Activated T-helper 1 cell treated with anti-CD3 and anti-CD28 coated beads, Interleukin-12 subunit alpha, Interleukin-12 subunit beta, Interleukin-2, Interleukin-4 antibody, amounts not matched to agents 30 ng/mL and 10 ng/mL and 1 ng/mL, durations not matched to agents 14 hours and 24 hours and 36 hours (primary cell): ENCODE measurements at places on chromosomes 7 and 10.

GRCh38 chr7:18387191-18387735 lies 108.3 kb upstream of the HDAC9 start:
- no peaks in the 10 kb centered on the region for H3K27me3 ChIP-seq
- H3K4me3 ChIP-seq, result no peak overlapping the region
- no peak for DNase-seq
- H3K4me1 ChIP-seq, result no peaks in the 10 kb centered on the region

- no peak for DNase-seq
- no peaks in the 10 kb centered on the region for H3K36me3 ChIP-seq
- no peak overlapping the region for H3K4me3 ChIP-seq
- H3K4me1 ChIP-seq, result no peaks in the 10 kb centered on the region
Measured at GRCh38 chr10:124308811-124309210, 109.9 kb downstream of the OAT start.

DNA sequence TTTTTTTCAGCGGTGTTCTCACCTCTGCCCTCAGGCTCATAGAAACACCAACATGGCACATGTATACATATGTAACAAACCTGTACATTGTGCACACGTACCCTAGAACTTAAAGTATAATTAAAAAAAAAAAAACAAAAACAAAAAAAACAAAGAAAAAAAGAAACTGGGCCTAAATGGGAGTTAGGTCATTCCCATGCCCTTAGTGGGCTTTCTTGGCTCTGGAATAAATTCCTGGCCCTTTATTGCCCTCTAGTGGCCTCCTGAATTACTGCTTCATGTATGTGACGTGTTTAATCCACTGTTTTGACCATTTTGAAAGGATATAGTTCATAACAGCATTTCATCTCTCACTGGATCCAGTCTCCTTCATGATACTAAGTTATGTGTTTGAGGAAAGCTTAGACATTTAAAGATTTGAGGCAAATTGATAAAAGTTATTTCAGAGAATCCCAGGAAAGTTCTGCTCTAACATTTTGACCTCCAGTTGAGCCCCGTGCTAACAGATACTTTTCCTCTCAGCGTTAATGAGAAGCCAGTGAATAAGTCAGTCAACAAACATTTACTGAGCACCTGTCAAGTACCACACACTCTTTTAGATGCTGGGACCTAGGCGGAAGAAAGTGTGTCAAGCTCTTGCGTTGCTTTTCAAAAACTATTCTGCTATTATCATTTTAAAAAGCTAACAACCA lies 54.7 kb upstream of the SYPL1 start:
- no peaks in the 10 kb centered on the region for H3K4me1 ChIP-seq
- H3K27me3 ChIP-seq, result peaks cover 16% of the 10 kb centered on the region
- DNase-seq, result no peak
- H3K27ac ChIP-seq, result no peak overlapping the region
- no peak overlapping the region for H3K4me3 ChIP-seq

DNA sequence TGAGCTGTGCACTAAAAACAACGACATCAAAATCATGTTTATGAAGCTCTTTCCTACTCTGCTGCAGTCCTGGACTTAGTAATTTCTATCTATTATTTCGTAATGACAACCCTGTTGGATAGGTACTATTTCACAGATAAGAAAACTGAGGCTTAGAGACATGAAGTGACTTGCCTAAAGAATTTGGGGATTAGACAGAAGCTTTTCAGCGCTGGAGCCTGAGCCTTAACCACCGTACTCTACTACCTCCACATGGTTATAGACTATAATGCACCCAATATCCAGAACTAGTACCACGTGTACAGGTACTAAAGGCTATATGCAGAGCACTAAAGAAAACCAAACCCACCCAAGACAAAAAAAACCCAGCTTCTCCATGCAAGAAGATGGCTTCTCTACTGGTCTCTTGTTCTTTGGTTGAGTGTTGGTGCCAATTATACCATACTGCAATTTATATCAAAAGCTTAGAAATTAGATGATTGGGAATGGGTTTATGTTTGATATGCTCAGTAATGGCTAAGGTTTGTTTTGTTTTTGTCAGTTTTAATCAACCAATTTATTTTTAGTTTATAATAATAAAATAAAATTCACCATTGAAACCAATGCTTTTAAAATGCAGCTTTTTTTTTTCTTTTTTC lies 6.5 kb upstream of the SNX10 start:
- no peak overlapping the region for H3K4me3 ChIP-seq
- no peak for DNase-seq
- no peaks in the 10 kb centered on the region for H3K36me3 ChIP-seq

GRCh38 chr7:22751341-22751740 lies 24.3 kb downstream of the IL6 start:
- peaks cover 12% of the 10 kb centered on the region for H3K27me3 ChIP-seq
- H3K36me3 ChIP-seq, result no peaks in the 10 kb centered on the region
- H3K27ac ChIP-seq, result no peak overlapping the region
- DNase-seq, result no peak
- no peaks in the 10 kb centered on the region for H3K4me1 ChIP-seq

- no peak overlapping the region for H3K4me3 ChIP-seq
- no peaks in the 10 kb centered on the region for H3K36me3 ChIP-seq
- no peak for DNase-seq
Measured at GRCh38 chr10:129992356-129992755, 28.3 kb upstream of the EBF3 start.

- no peaks in the 10 kb centered on the region for H3K4me1 ChIP-seq
- H3K4me3 ChIP-seq, result no peak overlapping the region
- DNase-seq, result no peak
- H3K27ac ChIP-seq, result no peak overlapping the region
Measured at GRCh38 chr7:112891698-112892097, 101.5 kb upstream of the TMEM168 start.

DNA sequence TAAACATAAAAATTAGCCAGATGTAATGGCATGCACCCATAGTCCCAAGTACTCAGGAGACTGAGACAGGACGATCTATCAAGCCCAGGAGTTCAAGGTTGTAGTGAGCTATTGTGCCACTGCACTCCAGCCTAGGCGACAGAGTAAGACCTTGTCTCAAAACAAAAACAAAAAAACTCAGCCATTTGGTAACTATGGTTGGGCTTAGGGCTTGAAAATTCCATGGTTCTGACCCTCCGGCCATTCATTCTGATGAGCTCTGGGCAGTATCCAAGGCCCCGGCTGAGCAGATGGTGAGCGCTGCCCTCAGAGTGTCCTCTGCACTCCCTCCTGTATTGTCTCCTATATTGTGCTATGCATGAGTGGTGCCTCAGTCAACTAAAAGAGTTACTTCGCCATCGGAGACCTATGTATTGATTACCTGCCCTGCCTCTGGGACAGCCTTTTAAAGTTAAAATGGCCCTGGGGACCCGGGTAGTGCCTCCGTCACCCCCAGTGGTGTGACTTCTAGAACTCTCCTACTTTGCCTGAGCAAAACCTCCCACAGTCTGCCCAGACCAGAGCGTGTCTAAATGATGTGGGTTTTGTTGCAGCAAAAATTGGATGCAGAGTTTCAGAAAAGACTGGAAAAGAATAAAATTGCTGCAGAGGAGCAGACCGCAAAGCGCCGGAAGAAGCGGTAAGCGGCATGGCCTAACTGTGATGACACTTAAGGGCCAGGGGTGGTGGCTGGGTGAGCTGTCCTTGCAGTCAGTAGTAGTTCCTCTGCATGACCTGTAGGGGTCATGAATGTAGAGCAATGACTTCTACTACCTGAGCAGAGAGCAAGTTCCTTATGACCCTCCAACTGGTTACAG lies 8.1 kb downstream of the PRKRIP1 start:
- H3K36me3 ChIP-seq, result peaks cover 50% of the 10 kb centered on the region
- no peaks in the 10 kb centered on the region for H3K27me3 ChIP-seq
- H3K4me1 ChIP-seq, result no peaks in the 10 kb centered on the region
- no peak overlapping the region for H3K4me3 ChIP-seq

DNA sequence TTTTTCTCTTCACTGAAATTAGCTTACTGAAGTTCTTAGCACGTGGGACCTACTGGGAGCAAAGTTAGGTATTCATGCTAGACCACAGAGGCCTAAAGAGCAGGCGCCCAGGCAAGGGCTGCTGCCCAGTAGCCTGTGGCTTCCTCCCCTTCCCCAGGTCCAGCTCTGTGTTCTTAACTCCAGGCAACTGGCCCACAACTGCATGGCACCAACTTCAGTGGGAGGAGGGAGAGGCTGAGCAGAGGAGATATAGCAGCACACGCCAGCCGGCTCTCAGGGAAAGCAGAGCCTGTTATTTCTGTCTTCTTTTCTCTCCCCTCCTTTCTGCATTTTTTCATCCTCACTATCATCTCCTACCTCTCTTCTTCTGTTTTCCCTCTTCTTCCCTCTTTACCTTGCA lies 67.4 kb downstream of the PCGF5 start:
- no peak for DNase-seq
- H3K36me3 ChIP-seq, result no peaks in the 10 kb centered on the region
- no peak overlapping the region for H3K4me3 ChIP-seq
- H3K27me3 ChIP-seq, result peaks cover 9% of the 10 kb centered on the region
- H3K4me1 ChIP-seq, result no peaks in the 10 kb centered on the region

GRCh38 chr10:36675458-36675880 lies 449.9 kb upstream of the ANKRD30A start:
- H3K4me1 ChIP-seq, result no peaks in the 10 kb centered on the region
- no peak overlapping the region for H3K27ac ChIP-seq
- DNase-seq, result no peak
- no peak overlapping the region for H3K4me3 ChIP-seq
- H3K27me3 ChIP-seq, result no peaks in the 10 kb centered on the region
- no peaks in the 10 kb centered on the region for H3K36me3 ChIP-seq

- no peak within 1 kb of the TSS for H3K4me3 ChIP-seq
- no peaks in the 10 kb centered on the region for H3K36me3 ChIP-seq
- H3K4me1 ChIP-seq, result no peaks in the 10 kb centered on the region
- no peak within 1 kb of the TSS for H3K27ac ChIP-seq
Measured at GRCh38 chr7:20217193-20217948, at the start of gene MACC1. TSS of gene MACC1 (minus strand) at chr7:20217384. CDS start at chr7:20161862, 55,522 bp downstream.

DNA sequence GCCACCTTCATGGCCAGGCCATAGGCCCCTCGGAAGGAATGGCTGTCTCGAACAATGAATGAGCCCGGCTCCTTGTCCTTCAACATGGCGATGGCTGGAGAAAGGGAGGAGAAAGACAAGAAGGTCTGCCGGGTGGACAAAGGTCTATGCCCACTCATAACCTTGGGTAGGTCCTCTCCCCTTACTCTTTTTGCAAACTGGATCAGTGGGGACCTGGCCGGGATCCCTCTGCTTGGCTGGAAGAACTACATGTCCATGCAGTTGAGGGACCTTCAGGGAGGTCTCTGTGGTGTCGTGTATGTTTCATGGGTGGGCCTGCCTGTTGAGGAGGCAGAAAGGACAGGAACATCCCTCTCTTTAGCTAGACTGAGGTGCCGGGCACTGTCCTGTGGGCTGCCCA lies 284.8 kb downstream of the TNS3 start:
- no peak overlapping the region for H3K4me3 ChIP-seq
- no peaks in the 10 kb centered on the region for H3K4me1 ChIP-seq
- no peak overlapping the region for H3K27ac ChIP-seq
- no peaks in the 10 kb centered on the region for H3K36me3 ChIP-seq
- DNase-seq, result no peak
- no peaks in the 10 kb centered on the region for H3K27me3 ChIP-seq

GRCh38 chr10:13352519-13352918 lies 4.4 kb upstream of the SEPHS1 start:
- peaks cover 32% of the 10 kb centered on the region for H3K4me1 ChIP-seq
- H3K36me3 ChIP-seq, result no peaks in the 10 kb centered on the region
- H3K27me3 ChIP-seq, result peaks cover 13% of the 10 kb centered on the region

DNA sequence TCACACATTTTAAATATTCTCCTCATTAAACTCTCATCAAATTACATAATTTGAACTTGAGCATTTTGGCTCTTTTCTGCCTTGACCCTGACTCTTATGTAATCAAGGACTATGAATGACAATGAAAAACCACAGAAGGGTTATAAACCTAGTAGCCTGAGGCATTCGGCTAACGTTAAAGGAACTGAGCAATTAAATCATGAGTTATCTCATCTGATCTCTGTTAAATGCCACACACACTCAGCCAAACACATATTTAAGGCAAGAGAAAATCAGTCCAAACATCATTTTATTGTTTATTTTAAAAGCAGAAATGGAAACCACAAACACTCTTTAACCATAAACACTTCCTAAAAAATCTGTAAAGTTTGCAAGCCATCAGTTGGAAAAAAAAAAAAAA lies 204.3 kb downstream of the DGKI start:
- no peaks in the 10 kb centered on the region for H3K27me3 ChIP-seq
- no peaks in the 10 kb centered on the region for H3K36me3 ChIP-seq
- no peak overlapping the region for H3K27ac ChIP-seq

GRCh38 chr7:26183545-26184280 lies 16.8 kb downstream of the HNRNPA2B1 start:
- peaks cover 63% of the 10 kb centered on the region for H3K36me3 ChIP-seq
- peak overlapping the region; percentile 78 for H3K27ac ChIP-seq
- no peak for DNase-seq
- H3K4me3 ChIP-seq, result no peak overlapping the region
- H3K4me1 ChIP-seq, result peaks cover 64% of the 10 kb centered on the region

DNA sequence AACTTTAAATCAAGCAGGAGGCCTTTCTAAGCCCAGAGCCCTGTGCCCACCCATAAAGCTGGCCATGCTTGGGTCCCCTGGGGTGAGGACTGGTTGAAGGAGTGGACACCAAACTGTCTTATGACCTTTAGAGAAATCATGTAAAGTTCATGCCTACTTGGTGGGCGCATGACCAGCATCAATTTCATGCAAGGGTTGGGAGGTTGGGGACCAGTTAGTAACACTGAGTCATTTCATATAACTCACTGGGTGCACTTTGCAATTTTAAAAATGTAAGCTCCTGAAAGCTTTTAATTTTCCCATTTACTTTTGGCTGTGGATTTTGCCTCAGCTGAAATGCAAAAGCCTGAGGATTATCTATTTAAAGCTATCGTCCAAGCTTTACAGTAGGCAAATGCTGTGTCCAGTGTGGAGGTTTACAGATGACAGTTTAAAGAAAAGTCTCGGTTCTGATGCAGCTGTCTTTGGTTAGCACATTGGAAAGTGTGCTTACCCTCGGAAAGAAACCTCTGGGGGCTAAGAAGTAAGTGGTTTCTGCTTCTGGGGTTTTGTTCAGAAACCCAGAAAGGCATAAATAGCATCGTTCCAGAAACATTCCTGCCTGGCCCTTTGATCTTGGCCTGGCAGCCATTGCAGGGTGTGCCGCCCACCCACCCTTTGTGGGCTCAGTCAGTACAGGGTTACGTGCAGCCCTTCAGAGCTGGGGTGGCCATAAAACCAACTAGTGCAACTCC lies 48.8 kb upstream of the CHST15 start:
- H3K27ac ChIP-seq, result no peak overlapping the region
- no peaks in the 10 kb centered on the region for H3K36me3 ChIP-seq
- DNase-seq, result no peak
- peaks cover 6% of the 10 kb centered on the region for H3K27me3 ChIP-seq

- peaks cover 29% of the 10 kb centered on the region for H3K27me3 ChIP-seq
- H3K4me3 ChIP-seq, result no peak overlapping the region
- peaks cover 17% of the 10 kb centered on the region for H3K4me1 ChIP-seq
- no peak for DNase-seq
- H3K27ac ChIP-seq, result no peak overlapping the region
Measured at GRCh38 chr7:116510795-116511194, 11.3 kb downstream of the CAV2 start.
